ENCODE measurements at places on chromosomes 6 and 20. TPM values are rescaled to one million over a fixed set of nuclear protein-coding genes. Genes with fewer than 3 reads are reported as not detected.

- peaks cover 12% of the 10 kb centered on the region for H3K27me3 ChIP-seq
- no peak overlapping the region for H3K4me3 ChIP-seq
- H3K36me3 ChIP-seq = peaks cover 2% of the 10 kb centered on the region
- no peak overlapping the region for H3K27ac ChIP-seq
- no peaks in the 10 kb centered on the region for H3K4me1 ChIP-seq
Observed at GRCh38 chr6:152399399-152399798, 237.8 kb downstream of the SYNE1 start.

DNA sequence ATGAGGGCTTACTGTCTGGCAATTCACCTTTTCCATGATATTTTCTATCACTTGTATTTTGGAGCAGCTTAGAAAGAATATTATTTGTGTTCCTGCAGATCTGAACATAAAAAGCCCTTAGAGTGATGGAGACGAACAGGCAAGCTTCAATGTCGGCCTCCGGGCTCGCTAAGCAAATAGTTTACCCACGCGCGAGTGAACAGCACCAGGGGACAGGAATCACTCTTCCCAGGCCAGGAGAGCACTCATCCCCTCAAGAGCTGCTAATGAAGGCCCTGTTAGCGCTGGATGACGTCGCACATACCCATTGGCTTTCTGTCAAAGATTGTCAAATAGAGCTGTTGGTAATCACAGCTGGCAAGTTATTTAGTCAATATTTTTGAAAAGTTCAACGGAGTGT lies 395.7 kb downstream of the ZFAND3 start:
- H3K27ac ChIP-seq = no peak overlapping the region
- H3K4me3 ChIP-seq = no peak overlapping the region
- no peaks in the 10 kb centered on the region for H3K27me3 ChIP-seq
- peaks cover 14% of the 10 kb centered on the region for H3K4me1 ChIP-seq
- H3K36me3 ChIP-seq = no peaks in the 10 kb centered on the region

GRCh38 chr20:41314386-41314785 lies 3.1 kb downstream of the ZHX3 start:
- H3K4me3 ChIP-seq = no peak overlapping the region
- peaks cover 7% of the 10 kb centered on the region for H3K36me3 ChIP-seq
- H3K27ac ChIP-seq = no peak overlapping the region
- peaks cover 16% of the 10 kb centered on the region for H3K4me1 ChIP-seq
- H3K27me3 ChIP-seq = no peaks in the 10 kb centered on the region

DNA sequence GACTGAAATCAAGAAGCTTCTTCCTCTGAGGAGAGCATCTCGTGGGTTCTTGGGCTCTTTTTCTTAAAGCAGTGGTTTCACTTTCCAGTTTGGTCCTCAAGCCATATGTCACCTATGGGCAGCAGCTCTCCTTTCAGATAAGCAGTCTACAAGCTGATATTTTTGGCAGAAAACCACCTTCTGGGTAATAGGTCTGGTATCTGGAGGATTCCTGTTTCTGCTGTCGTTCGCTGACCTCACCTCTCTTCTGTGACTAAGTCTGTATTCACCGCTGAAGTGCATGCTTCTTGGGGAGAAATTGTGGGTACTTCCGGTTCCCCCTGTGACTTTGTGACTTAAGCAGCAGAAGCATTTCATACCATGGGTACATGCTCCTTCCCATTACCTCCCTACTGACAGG lies 193.6 kb downstream of the EDN1 start:
- H3K4me1 ChIP-seq = peaks cover 3% of the 10 kb centered on the region
- no peak overlapping the region for H3K27ac ChIP-seq
- peaks cover 2% of the 10 kb centered on the region for H3K36me3 ChIP-seq
- no peak for DNase-seq

The PLN gene
- total RNA-seq = not detected

- no peaks in the 10 kb centered on the region for H3K4me1 ChIP-seq
- H3K4me3 ChIP-seq = no peak overlapping the region
- no peaks in the 10 kb centered on the region for H3K27me3 ChIP-seq
- no peak overlapping the region for H3K27ac ChIP-seq
- H3K36me3 ChIP-seq = no peaks in the 10 kb centered on the region
Observed at GRCh38 chr6:147689398-147689797, 180.9 kb downstream of the SAMD5 start.

The MSH5 gene
- total RNA-seq = 18.3 TPM

DNA sequence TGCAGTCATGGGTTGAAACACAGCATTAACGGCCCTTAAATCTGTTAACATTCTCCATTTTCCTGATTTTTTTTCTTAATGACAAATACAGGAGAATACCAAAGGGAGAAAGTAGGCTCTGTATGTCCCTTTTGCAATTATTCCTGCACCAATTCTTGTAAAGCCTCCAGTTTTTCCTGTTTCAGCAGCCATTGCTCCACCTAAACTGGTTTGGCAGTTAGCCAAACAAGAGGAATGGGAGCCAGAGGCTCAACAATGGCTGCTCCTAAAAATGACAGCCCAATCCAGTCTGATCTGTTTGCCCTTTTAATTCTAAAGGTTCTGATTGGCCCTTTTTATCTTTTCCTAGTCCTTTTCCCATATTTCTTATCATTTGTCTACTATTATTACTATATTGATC lies 284.2 kb upstream of the SGK1 start:
- no peaks in the 10 kb centered on the region for H3K27me3 ChIP-seq
- peaks cover 4% of the 10 kb centered on the region for H3K36me3 ChIP-seq
- H3K27ac ChIP-seq = no peak overlapping the region
- peaks cover 2% of the 10 kb centered on the region for H3K4me1 ChIP-seq

The MAPK13 gene
- 32.1 TPM for total RNA-seq

The SERINC1 gene
- total RNA-seq = 127 TPM

DNA sequence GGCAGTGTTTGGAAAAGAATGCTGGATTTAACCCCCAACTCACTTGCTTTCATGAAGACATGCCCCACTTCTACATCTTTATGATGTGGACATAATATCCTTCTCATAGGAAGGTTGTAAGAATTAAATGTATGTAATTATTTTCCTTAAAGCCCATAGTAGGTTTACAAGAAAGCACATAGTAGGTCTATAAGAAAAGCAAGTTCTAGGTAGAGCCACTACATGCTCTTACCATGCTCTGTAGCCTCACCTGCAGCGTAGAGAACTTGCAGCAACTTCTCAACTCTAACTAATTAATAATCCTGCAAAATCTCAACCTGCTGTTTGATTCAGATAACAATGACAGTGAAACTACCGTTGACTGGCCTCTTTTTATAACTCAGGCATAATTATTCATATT lies 288.4 kb downstream of the TSHZ2 start:
- DNase-seq = no peak
- peaks cover 4% of the 10 kb centered on the region for H3K36me3 ChIP-seq
- peaks cover 14% of the 10 kb centered on the region for H3K27me3 ChIP-seq
- H3K4me3 ChIP-seq = no peak overlapping the region
- H3K27ac ChIP-seq = no peak overlapping the region

DNA sequence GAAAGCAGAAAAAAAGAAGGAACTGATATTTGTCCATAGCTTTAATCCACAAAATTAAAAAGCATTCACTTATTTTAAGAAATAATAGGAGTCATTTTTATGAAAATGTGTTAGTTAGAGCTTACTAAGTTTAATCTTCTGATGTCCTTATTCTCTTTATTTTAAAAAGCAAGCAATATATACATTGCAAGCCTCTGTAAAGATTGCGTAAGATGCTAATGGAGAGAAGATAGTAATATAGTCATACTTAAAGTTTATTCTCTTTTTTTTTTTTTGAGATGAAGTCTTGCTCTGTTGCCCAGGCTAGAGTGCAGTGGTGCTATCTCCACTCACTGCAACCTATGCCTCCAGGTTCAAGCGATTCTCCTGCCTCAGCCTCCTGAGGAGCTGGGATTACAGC lies 39.7 kb downstream of the AIG1 start:
- H3K27me3 ChIP-seq = no peaks in the 10 kb centered on the region
- H3K36me3 ChIP-seq = peaks cover 2% of the 10 kb centered on the region
- no peak overlapping the region for H3K4me3 ChIP-seq
- no peak overlapping the region for H3K27ac ChIP-seq

DNA sequence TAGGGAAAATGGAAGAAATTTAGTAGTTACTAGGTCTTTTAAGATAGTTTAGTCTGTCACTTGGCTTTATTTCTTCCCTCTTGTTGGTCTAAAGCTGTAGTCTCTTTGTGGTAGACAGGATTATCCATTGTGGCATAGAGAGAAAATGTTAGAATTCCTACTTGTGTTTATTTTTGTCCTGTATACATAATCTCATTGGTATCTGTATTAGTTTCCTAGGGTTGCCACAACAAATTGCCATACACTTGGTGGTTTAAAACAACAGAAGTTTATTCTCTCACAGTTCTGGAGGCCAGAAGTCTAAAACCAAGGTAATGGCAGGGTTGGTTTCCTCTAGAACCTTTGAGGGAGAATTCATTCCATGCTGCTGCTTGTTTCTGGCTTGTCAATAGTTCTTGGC lies 119.4 kb downstream of the ZFAND3 start:
- H3K4me3 ChIP-seq = no peak overlapping the region
- H3K4me1 ChIP-seq = peaks cover 31% of the 10 kb centered on the region

The TREM2 gene
- not detected for total RNA-seq

DNA sequence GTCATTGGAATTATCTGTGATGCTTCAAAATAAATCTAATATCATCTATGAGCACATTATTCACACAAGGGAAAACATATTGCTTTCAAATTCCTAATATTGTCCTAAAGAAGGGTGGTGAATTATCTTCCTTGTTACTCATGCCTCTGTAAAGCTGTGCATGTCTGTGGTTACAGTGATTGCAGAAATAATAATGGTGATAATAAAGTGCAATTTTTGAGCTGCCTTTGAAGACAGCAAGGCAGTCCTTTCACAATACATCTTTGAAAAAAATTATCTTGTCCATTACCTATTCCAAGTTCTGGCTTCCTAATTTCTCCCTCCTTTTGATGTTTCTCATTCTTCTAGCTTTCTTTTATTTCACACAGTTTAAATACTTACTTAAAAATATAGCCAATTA lies 442.1 kb upstream of the EYS start:
- no peaks in the 10 kb centered on the region for H3K4me1 ChIP-seq
- no peaks in the 10 kb centered on the region for H3K36me3 ChIP-seq
- H3K27me3 ChIP-seq = no peaks in the 10 kb centered on the region
- H3K27ac ChIP-seq = no peak overlapping the region
- no peak overlapping the region for H3K4me3 ChIP-seq
- DNase-seq = no peak

GRCh38 chr6:49799090-49799489 lies 12.0 kb upstream of the PGK2 start:
- H3K27ac ChIP-seq = no peak overlapping the region
- H3K36me3 ChIP-seq = no peaks in the 10 kb centered on the region
- no peaks in the 10 kb centered on the region for H3K27me3 ChIP-seq
- H3K4me1 ChIP-seq = no peaks in the 10 kb centered on the region
- no peak overlapping the region for H3K4me3 ChIP-seq

GRCh38 chr6:143811501-143812157 lies 31.5 kb upstream of the LTV1 start:
- H3K27ac ChIP-seq = no peak overlapping the region
- no peaks in the 10 kb centered on the region for H3K27me3 ChIP-seq
- DNase-seq = no peak
- H3K4me1 ChIP-seq = peaks cover 2% of the 10 kb centered on the region
- no peak overlapping the region for H3K4me3 ChIP-seq

DNA sequence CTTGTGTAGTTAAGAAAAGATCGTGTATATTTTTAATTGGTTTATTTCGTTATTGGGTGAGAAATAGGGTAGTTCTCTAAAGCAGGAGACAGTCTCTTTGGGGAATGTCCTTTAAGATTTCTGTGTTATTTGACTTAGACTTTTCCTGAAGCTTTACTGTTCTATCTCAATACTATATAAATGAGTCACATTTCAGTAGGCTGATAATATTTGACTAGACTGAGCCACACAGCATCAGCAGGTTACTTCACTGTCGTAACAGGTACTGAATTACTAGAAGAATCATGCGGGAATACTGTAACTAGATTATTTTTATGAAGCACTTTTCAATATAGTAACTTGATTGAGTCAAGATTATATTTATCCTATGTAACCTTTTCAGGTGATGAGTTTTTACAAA lies 1.4 kb downstream of the SMAP1 start:
- H3K4me1 ChIP-seq = peaks cover 57% of the 10 kb centered on the region
- H3K36me3 ChIP-seq = no peaks in the 10 kb centered on the region
- peak overlapping the region; percentile 96 for H3K4me3 ChIP-seq
- peak overlapping the region; percentile 95 for H3K27ac ChIP-seq
- H3K27me3 ChIP-seq = peaks cover 8% of the 10 kb centered on the region

The SLC44A4 gene
- total RNA-seq = 0.13 TPM

GRCh38 chr20:23541330-23541729 lies 27.0 kb downstream of the CST9L start:
- H3K4me1 ChIP-seq = no peaks in the 10 kb centered on the region
- H3K36me3 ChIP-seq = no peaks in the 10 kb centered on the region
- H3K4me3 ChIP-seq = no peak overlapping the region
- no peak for DNase-seq
- no peak overlapping the region for H3K27ac ChIP-seq
- H3K27me3 ChIP-seq = peaks cover 46% of the 10 kb centered on the region

The CALHM4 gene
- total RNA-seq = not detected

DNA sequence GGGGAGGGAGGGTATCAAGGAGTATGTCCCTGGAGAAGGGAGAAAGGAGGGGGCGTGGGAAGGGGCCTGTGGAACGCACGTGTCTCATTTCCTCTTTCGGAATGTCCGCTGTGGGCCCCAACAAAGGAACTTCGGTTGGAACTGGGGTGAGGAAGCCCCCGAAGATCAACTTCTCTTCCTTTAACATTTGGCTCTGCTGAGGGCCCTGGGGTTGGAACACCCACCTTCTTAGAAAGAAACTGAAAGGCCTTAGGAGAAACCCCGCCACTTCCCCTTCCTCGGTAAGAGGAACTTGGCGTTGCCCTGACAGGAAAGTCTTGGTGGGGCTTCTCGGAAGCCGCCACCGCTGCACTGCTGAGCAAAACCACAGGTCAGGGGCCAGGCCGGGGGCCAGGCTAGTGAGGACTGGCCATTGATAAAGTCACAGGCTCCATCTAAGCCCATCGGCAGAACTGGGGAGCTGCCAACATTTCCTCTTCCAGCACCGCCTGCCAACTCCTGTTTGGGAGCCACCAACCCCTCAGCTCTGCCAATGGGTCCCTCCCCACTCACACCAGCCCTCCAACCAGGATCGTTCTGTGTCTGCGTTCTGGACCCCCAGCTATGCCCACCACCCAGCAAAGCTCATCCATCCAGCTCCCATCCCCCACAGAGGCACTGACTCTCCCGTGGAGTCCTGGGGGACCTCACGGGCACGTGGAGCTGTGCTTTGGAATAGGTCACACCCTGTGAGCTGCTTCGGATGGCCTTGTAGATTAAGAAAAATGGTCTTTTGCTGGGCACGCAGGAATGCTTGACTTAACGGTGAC lies 44.8 kb downstream of the FGD2 start:
- peak overlapping the region; percentile 93 for H3K4me3 ChIP-seq
- DNase-seq = peak; percentile 16
- H3K36me3 ChIP-seq = peaks cover 2% of the 10 kb centered on the region
- H3K4me1 ChIP-seq = peaks cover 52% of the 10 kb centered on the region

- peaks cover 8% of the 10 kb centered on the region for H3K4me1 ChIP-seq
- H3K27me3 ChIP-seq = no peaks in the 10 kb centered on the region
- H3K36me3 ChIP-seq = peaks cover 2% of the 10 kb centered on the region
- no peak overlapping the region for H3K27ac ChIP-seq
- DNase-seq = no peak
Observed at GRCh38 chr6:119470893-119471542, 121.5 kb upstream of the MAN1A1 start.

DNA sequence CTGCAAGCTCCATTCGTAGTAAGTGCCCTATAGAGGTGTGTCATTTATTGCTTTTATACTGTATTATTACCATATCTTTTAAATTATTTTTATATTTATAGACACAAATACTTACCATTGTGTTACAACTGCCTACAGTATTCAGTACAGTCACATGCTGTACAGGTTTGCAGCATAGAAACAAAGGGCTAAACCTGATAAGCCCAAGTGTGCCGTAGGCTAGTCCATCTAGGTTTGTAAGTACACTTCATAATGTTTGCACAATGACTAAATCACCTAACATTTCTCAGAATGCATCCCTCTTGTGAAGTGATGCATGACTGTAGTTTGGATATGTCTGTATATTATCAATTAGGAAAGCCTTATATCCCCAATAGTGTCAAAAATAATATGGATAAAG lies 122.8 kb downstream of the CLVS2 start:
- no peaks in the 10 kb centered on the region for H3K36me3 ChIP-seq
- DNase-seq = no peak
- H3K4me1 ChIP-seq = no peaks in the 10 kb centered on the region
